T-helper 9 cell (primary cell): ENCODE measurements at places on chromosomes 3 and 15.

- no peak for DNase-seq
Observed at GRCh38 chr3:55247666-55248065, 239.4 kb downstream of the WNT5A start.

DNA sequence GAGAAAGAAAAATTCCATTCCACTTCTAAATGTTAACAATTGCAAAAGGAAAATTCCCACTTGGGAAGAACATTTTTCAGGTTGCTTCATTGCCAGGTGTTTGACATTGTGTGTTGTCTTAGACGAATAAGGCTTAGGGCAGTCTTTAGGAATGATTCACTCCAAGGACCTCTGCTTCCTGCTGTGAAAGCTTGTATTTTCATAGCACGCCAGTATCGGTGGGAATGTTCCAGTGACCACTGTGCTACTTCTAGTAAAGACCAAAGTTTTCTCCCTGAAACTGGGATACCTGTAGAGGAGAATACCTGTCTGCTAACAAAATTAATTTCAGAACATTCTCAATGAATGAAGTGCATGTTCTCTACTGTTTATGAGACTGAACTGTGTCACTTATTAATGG is 64.1 kb downstream of the CDIN1 start:
- DNase-seq, result no peak

DNA sequence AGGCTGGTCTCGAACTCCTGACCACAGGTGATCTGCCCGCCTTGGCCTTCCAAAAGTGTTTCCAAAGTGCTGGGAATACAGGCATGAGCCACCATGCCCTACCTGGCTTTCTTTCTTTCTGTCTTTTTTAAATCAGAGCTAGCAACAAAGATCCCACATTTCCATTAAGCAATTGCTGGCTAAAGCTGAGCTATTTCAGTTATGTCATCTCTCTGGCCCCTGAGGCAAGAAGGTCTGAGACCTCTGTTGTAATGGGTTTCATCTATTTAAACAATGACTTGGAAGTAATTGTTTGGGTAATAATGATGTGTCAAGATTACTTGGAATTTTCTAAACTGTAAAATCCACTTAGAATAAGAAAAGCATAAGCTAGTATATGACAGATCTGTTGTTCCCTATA is 30.2 kb upstream of the CRBN start:
- DNase-seq, result no peak

DNA sequence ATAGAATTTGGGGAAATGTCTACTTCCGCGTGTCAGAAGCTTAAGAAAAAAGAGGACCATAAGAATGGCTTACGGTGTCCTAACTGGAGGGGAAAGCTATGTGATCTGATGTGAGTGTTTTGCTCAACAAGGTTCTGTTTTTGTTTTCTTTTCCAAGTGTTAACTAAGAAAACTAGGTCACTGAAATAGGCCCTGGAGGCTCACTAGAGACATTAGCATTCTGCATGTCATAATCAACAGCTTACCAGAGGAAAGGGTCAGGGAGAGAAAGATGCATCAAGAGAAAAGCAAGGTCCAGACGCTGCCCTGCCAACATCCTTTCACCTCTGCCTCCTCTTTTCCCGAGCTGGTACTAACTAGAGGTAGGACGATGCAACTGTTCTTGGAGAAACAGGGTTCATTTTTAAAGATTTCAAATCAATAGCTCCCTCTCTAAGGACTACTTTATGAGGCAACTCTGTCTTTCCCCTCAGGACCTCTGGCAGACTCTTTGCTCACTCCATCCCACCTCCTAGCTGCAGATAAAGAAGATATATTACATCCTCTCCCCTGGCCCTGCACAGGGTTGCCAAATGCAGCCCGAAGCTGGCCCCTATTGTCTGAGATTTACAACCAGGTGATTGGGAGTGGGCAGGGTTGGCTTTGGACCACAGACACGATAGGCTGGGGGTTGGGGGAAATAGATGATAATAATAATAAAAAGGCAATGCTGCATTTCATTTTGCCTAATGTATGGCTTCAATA is 209.9 kb upstream of the SLC2A2 start:
- DNase-seq, result no peak

DNA sequence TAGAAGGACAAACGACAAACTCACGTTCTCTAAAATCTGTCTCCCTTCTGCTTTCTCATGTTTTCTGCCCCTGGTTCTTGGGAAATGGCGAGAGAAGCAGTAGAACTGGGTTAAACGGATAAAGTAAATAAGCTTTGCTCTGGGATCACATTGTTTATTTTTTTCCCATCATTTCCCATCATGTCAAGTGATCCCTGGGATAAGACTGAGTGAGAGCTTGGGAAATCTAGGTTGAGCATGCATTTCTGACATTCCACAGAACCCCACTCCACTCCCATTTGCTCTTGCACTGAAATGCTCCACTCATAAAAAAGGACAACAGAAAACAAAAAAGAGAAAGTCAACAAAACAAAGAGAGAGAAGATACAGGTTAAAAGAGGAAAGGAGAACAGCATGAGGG is 69.1 kb downstream of the SEMA6D start:
- no peak for DNase-seq

DNA sequence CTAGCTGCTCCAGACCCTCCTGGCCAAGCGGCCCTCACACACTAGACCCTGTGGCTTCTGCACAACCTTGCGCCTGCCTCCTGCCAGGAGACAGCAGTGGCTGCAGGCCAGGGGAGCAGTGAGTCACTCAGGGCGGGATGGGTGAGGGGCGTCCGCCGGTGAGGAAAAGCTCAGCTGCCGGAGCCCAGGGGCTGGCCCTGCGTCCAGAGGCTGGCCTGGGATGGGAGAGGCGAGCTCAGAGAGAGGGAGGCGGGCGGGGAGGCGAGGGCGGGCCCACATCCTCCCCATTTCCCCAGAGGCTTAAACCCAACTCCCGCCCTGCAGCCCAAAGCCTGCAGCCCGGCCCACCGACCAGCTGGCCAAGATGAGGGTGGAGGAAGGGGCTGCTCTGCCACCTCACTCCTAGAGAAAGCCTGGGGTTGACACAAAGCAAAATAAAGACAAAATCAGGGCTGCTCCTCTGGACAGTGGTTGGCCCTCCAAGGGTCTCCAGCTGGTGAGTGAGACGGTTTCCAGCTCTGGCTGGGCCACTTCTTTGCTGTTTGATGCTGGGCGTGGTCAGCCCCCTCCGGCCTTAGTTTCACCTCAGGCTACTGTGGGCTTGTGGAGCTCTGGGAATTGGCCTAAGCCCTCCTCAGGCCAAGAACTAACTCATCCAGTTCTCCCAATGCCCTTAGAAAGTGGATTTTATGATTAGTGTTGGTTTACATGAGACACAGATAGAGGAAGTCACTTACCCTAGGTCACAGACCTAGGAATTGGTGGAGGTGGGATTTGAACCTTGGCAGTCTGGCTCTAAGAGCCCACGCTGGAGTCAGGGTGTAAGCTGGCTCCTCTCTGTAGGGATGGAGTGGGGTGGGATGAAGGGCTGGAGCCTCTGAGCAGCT is 50.6 kb downstream of the IQSEC1 start:
- DNase-seq, result no peak

- peak; percentile 44 for DNase-seq
Observed at GRCh38 chr15:40873694-40874561, at the start of gene RHOV. Gene RHOV (minus strand): TSS chr15:40874234. CDS start chr15:40874139, 95 bp downstream.

GRCh38 chr15:50148362-50148963 is 29.4 kb upstream of the ATP8B4 start:
- no peak for DNase-seq

- peak; percentile 32 for DNase-seq
Observed at GRCh38 chr3:197736010-197736490, 654 bp downstream of the RUBCN start.

- DNase-seq, result no peak
Observed at GRCh38 chr3:67349551-67350174, 304.7 kb downstream of the SUCLG2 start.

GRCh38 chr3:50095352-50095998 is 6.8 kb downstream of the RBM5 start:
- no peak for DNase-seq

GRCh38 chr3:56629047-56629446 is 54.0 kb downstream of the TASOR start:
- DNase-seq, result no peak

DNA sequence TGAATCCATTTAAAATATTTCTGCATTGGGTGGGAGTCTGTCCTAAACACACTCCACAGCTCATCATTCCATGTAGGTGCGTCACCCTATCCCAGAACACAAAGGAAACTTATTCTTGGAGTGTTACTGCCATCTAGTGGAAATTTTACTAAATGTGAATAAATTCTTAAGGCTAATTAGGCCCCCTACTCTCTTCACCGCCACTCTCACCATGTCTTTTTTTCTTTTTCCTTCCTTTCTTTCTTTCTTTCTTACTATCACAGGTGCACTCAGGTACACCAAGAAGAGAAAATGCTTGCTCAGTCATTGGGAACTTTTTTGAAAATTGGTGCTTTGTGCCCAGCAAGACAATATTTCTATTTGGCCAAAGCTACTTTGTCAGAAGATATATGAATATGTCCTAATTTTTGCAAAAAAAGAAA is 26.4 kb upstream of the ATP8B4 start:
- no peak for DNase-seq

GRCh38 chr15:83115831-83116565 is 8.6 kb downstream of the TM6SF1 start:
- no peak for DNase-seq

DNA sequence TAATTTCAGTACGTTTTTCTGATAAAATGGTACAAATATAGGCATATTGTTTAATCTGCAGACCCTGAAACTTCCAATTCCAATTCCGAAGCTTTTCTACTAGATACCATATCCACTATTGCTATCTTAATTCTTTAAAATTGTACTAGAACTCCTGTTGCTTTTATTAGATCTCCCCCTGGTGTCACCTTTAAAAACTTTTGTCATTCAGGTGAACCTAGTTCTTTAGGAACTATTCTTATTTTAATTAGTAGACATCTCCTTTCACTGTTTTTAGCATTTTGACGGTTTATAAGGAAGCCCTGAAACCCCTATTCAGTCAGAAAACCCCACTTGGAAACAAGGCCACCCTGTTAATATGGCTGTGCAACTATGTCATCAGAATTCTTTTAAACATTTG is 22.3 kb downstream of the C2CD4B start:
- no peak for DNase-seq

DNA sequence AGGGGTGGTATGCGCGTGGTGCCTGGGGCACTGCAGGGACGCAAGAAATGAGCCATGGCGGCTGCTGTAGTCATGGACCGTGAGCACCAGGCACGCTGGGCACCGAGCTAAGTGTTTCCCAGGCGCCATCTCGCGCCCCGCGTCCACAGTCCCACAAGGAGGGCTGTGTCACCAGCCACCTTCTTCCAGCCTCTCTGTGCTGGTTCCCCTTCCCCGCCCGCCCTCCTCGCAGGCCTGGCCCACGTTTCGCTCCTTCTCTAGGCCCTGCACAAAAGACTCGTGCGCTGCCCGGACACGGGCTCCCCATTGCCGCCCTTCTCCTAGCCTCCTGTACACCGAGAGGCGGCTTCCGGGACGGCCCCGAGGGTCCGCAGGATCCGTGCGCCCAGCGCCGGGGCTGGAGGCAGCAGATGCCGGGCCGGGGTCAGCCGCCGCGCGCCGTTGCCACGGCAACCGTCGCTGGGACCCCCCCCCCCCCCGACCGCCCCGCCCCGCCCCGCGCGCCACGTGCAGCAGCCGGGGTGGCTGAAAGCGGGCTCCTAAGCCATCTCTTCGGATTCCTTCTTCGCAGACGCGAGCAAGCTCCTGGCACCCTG is 113.4 kb downstream of the SRGAP3 start:
- no peak for DNase-seq

DNA sequence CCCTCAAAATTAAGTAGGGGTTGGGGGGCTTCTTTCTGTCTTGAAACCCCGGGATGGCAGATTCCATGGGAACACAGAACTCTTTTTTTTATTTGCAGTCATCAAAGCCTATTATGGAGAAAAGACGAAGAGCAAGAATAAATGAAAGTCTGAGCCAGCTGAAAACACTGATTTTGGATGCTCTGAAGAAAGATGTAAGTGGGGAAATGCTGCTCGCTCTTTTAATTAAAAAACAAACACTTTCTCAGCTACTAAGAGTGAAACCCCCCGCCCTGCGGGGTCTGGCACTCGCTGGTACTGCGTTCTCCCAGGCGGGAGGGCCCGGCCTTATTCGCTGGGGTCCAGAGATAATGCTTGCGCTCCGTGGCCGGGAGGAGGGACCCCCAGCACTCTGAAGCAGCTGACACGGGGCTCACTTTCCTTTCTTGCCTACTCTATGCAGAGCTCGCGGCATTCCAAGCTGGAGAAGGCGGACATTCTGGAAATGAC is 615 bp downstream of the HES1 start:
- DNase-seq, result no peak

GRCh38 chr3:16441371-16441875 is 72.1 kb downstream of the RFTN1 start:
- no peak for DNase-seq

- DNase-seq, result no peak
Observed at GRCh38 chr15:92392462-92392861, 1.2 kb upstream of the ST8SIA2 start.
